ENCODE measurements at places on chromosomes 7 and 10.

GRCh38 chr10:124565565-124566221 is 104.1 kb downstream of the LHPP start:
- DNase-seq: no peak

DNA sequence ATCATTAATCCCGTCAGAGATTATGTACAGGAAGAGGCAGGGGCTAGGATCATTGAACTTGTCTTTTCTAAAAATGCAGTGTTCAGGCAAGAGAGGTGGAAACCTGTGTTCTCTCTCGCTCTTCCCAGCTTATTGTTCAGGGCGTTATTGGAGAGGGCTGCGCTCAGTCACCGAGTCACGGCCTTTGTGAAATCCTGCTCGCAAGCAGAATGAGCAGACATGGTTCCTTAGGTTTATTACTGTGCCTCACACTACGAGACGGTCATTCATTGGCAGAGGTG is 631 bp upstream of the PRKRIP1 start:
- DNase-seq: no peak

- no peak for DNase-seq
Measured at GRCh38 chr7:22358820-22359697, 2.1 kb upstream of the RAPGEF5 start.

DNA sequence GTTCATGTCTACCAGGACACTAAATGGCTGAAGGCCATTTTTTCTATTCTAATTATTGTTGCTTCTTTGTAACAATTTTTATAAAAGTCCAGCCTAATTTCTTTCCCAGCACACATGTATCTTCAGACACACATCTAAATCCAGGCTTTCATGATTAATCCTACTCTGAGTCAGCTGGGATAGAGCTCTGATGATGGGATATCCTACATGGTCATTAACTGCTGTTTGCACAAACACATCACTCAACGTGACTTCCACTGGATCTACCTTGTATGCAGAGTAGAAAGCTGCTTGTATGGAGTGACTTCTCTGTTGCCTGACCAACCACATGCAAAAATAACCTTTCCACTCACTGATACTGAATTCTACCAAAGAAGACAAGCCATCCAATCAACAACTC is 260.9 kb downstream of the AHR start:
- no peak for DNase-seq

- DNase-seq: no peak
Measured at GRCh38 chr7:20737840-20738448, 48.7 kb downstream of the SP8 start.

DNA sequence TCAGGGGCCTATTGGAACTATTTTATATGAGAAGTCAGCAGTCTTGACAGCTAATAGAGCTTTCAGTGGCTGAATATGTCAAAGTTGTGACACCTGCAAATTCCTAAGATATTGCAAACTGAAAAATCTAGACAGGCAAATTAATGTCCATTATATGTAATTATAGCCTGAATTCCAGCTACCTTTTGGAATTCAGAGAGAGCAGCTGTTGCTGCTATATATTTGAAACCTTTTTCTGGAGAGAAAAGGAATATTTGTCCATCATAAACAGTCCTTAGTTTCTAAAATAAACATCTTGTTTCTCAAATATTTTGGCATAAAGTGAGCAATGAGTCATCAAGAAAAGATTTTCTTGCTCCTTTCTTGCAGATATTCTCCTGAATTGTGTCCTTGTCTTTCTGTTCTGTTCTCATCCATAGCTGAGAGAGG is 408.9 kb upstream of the SEMA3D start:
- DNase-seq: no peak

GRCh38 chr10:639751-640672 is 49.5 kb downstream of the DIP2C start:
- DNase-seq: no peak

- DNase-seq: no peak
Measured at GRCh38 chr10:100739517-100740368, 5.6 kb upstream of the PAX2 start.

DNA sequence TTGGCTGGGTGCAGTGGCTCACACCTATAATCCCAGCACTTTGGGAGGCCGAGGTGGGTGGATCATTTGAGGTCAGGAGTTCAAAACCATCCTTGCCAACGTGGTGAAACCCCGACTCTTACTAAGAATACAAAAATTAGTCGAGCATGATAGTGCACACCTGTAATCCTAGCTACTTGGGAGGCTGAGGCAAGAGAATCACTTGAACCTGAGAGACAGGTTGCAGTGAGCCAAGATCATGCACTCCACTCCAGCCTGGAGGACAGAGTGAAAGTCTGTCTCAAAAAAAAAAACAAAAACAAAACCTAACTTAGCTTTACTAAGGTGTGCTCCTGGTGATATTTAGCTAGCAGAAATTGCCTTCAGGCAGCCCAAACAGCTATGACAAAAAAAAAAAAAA is 24.3 kb upstream of the VDAC2 start:
- no peak for DNase-seq

- DNase-seq: no peak
Measured at GRCh38 chr7:10779465-10780399, 193.9 kb upstream of the PHF14 start.

DNA sequence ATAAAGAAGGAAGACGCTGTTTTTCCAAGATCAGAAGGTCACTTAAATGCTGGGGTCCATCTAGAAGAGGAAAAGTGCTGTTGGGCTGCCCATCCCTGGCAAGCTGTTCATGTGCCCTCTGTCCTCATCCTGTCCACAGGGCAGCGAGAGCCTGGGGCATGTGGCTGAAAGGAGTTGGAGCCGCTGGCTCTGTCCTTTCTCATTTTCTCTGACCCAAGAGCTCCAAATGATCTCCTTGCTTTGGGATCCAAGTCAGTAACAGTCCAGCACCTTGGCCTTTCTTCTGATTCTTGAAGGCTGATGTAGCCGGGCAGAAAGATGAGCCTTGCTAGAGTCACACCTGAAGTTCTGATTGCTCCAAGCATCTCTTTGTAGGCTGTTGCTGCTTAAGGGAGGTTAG is 44.4 kb downstream of the SPDYE5 start:
- DNase-seq: no peak

DNA sequence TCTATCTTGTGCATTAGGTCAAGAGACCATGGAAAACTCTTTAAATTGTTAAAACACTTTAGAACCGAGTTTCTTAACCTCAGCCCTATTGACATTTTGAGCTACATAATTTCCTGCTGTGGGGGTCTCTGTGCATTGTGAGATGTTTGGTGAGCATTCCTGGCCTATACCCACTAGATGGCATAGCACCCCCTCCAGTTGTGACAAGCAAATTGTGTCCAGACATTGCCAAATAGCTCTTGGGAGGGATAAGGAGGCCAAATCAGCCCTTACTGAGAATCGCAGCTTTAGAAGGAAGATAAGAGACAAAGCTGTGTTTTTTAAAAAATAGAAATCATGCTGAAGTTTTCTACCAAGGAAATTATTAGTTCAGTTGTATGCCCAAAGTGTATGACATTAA is 1158.5 kb upstream of the C7orf33 start:
- DNase-seq: no peak

DNA sequence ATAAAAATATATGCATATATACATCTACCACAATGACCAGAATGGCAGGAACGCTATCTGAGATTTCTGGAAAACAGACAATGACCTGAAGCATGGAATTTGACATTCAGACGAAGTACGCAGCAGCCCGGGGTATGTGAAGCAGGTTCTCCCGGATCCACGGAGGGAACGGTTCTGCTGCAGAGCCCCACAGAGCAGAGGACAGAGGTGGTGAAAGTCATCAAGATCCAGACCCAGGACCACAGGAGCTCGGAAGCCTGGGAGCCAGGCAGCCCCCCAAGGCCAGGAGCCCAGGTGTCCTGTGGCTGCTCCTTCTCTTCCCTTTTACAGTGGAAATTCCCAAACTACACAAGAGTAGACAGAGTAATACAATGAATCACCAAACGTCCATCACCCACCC is 42.1 kb upstream of the DNAAF5 start:
- no peak for DNase-seq

DNA sequence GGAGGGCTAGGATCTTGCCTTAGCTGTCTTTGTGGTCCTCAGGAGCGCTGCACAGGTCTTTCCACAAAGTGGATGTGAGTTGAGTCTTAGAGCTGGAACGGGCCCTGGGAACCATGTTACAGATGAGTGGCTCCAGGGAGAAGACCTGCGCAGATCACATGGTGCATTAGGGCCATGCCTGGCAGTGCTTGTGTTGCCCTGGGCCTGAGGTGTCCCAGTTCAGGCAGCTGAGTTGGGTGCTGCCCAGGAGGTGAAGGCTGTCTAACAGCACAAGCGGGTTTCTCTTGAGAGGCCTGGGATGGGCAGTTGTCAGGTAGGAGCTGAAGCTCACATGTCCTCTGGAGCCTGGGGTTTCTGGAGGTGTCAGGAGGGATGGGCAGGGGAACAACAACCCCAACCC is 33.7 kb upstream of the ANKRD2 start:
- DNase-seq: no peak

DNA sequence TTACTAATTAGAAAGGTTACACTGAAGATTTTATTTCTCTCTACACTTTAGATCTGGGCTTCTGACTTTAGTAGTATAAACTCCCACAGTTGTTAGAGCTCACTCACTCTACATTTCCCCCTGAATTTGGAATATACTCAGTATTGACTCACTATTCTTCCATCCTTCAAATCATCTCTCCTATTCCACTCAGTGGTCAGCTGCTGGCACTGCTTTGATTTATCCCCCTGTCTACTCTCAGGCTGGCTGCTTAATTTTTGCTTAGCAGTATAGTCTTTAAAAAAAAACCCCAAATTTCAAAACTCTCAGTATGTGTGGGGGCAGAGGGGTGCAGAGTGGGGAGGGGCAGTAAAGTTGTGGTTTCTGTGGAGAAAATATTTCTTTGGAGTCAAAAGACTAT is 68.9 kb downstream of the CDK6 start:
- no peak for DNase-seq

DNA sequence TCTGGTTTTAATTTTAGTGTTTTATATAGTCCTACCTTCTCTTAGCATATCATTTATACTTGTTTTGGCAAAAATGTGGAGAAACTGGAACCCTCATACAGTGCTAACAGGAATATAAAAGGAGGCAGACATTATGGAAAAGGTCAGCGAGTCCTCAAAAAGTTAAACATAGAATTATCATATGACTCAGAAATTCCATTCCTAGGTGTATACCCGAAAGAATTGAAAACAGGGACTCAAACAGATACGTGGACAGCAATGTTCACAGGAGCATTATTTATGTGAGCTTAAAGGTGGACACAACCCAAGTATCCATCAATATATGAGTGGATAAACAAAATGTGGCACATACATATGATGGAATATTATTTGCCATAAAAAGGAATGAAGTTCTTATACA is 51.5 kb downstream of the VAX1 start:
- no peak for DNase-seq

All from CD4-positive, alpha-beta T cell treated with Interleukin-10 for 1 hour (primary cell).